GM04503 (cell line): ENCODE measurements at places on chromosomes 4 and X.

DNA sequence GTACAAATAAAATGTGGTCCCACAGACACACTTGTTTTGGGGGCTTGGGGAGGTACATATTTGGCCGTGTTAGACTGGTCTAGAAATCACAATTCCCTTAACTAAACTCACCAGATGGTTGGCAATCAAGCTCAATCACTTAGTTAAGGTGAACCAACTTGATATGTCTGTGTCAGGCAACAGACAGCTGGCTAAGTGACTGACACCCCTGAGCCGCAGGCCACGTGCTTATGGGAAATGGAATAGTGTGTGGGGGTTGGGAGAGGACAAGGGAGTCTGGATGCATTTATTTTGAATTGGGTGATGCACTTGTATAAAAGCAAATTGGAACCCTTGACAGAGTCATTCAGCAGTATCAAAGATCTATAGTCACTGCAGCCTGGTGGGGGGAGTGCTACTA is 209.0 kb downstream of the HS6ST2 start:
- no peak for DNase-seq

- DNase-seq: no peak
These were observed 753.6 kb downstream of the RAPGEF2 start for GRCh38 chr4:159856451-159856850.

- DNase-seq: no peak
These were observed 18.4 kb upstream of the LDB2 start for GRCh38 chr4:16916719-16917337.

- no peak for DNase-seq
These were observed 12.2 kb downstream of the ANXA5 start for GRCh38 chr4:121684561-121684960.

- DNase-seq: no peak
These were observed 1.8 kb downstream of the FGFR3 start for GRCh38 chr4:1794809-1795298.

- DNase-seq: no peak
These were observed 23.7 kb downstream of the ZNF330 start for GRCh38 chr4:141244419-141244818.

DNA sequence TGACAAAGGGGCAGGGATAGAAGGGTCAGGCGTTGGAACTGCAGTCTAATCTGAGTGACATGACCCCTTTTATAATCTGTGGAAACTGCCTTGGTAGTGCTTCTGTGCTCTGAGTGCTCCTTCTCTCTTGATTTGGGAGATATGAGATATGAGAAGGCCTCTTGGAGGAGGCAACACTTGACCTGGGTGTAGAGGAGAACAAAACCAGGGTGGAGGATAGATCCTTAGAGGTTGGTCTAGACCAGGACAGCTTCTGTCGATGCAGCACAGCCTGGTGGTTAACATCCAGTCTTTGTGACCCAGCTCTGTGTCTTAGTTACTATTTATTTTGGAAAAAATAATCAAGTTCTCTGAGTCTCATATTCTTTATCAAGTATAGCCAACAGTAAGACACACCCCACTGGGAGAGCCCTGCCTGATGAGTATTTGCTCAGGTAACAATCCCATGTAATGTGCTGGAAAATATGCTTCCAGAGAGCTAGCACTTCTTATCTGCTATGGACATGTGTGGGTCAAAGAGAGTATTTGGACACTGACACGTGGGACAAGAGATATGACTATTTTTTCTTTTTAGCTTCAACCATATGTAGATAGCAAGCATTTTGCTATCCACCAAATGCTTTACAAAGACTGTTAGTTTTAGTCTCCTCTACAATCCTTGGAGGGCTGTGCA is 9.1 kb downstream of the USP51 start:
- no peak for DNase-seq

DNA sequence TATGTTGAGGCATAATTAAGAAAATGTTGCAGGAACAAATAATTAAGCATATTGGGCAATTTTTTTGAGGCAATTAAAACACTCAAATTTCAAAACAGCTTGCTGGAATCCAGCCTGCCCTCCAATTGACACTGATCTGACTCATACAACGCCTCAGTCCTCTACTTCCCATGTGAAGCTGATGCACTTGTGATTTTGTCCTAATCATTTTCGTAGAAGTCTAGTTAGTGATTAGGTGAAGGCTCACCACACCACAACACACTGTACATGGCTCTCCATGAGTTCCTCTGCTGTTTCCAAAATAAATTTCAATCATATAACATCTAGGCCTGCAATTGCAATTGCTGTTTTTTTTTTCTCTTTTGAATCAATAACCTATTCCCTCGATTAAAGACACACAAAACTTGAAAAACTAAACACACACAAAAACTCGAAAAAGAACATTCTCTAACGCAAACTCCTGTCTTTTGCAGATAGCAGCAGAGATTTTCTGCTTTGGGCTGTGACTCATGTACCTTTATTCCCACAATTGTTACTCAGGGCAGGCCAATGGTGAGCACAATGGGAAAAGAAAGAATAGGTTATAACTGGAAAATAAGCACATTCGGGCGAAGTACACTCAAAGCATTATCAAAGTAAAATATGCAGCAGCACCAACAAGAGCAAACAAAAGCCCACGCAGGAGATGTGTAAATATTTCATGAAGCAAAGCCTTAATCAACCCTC is 1.7 kb downstream of the GPRIN3 start:
- DNase-seq: no peak

DNA sequence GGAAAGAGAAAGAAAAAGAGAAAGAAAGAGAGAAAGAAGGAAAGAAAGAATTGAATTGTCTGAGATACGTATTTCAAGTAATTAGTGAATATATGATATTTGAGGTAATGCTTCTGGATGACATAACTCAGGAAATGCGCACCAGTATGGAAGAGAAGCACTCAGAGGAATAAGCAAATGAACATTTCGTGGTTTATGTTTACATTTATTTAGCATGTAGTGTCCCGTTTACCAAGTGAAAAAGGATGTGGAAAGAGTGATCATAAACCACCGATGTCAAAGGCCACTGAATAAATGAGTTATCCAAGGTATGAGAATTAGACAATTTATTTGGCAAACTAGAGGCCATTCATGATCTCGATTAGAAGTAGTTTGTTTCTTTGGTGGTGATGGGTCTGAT is 200.4 kb downstream of the ARAP2 start:
- no peak for DNase-seq

- no peak for DNase-seq
These were observed 34.7 kb upstream of the PDE5A start for GRCh38 chr4:119663160-119663788.

DNA sequence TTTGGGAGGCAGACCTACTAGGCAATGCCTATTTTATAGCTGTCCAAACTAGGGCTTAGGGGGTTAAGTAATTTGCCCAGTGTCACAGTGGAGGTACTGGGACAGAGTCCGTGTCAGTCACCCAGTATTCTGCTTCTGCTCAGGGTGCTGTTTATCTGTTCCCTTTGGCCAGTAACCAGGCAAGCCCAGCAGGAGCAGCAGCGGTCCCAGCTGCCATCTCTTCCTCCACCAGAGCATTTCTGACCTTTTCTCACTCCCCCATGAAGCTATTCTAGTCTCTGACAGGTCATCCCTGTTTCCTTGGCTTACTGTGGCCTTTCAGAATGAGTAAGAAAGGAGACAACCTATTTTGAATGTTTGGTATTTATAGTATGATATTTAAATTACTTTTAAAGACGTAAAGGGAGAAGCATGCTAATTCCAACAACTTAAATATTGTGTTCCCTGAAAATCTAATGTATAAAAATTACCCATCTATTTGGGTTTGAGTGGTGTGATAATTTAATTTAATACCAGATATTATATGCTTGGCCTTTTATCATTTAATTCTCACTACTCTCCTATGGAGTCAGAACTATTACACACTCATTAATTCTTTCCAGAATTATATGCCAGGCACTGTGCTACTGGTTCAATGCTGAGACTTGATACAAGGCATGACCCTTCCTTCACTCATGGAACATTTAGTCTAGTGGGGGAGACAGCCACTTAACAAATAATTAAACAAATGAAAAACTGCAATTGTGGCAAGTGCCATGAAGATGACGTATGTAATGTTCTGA is 60.6 kb downstream of the RPS6KA3 start:
- no peak for DNase-seq

GRCh38 chr4:168844353-168845049 is 165.6 kb downstream of the CBR4 start:
- no peak for DNase-seq

GRCh38 chrX:66007851-66008250 is 32.0 kb downstream of the VSIG4 start:
- DNase-seq: no peak

GRCh38 chrX:113157496-113157895 is 316.9 kb upstream of the AMOT start:
- DNase-seq: no peak

GRCh38 chr4:102761296-102761701 is 531 bp upstream of the MANBA start:
- DNase-seq: no peak

GRCh38 chrX:102338162-102338561 is 91.2 kb downstream of the NXF2 start:
- DNase-seq: no peak

DNA sequence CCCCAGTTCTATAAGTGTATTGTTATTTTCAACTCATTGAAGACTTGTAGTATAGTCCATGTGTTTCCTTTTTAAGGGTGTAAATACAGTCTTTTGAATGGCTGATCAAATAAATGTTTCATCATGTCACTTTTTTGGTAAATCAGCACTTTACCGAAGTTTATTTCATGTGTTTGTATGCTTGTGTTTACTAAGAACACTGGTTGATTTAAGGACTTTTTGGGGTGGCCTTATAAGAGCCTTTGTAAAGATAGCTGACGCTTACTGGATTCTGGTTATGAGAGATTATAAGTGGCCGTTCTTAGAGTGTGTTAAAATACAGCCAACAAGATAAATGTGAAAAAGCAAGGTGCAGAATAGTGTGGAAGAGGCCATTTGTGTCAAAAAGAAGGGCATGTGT is 2.6 kb downstream of the UBE2K start:
- no peak for DNase-seq
